Fibroblast of skin of left biceps (primary cell): ENCODE measurements at places on chromosomes 5 and 9.

- DNase-seq, result no peak
Measured at GRCh38 chr9:6877671-6878161, 119.9 kb downstream of the KDM4C start.

- no peak for DNase-seq
Measured at GRCh38 chr5:146799231-146799630, 79.3 kb downstream of the PPP2R2B start.

DNA sequence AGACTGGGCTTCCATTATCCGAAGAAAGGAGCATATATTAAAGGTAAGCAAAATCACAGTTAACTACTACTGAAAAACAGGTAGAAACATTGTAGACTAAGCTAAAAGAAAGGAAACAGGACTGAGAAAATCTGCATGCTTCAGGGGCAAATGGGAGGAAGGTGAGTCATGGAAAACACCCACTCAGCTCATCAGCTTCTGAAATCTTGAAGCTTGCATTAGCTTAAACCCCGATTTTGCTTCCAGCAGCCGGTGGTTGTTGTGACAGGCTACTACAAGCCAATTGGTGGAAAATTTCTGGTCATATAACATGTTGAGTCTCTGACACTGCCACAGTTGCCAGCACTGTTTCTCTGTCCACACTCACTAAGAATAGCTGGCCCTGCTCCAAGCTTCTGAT lies 179.6 kb upstream of the PUM3 start:
- DNase-seq, result no peak

DNA sequence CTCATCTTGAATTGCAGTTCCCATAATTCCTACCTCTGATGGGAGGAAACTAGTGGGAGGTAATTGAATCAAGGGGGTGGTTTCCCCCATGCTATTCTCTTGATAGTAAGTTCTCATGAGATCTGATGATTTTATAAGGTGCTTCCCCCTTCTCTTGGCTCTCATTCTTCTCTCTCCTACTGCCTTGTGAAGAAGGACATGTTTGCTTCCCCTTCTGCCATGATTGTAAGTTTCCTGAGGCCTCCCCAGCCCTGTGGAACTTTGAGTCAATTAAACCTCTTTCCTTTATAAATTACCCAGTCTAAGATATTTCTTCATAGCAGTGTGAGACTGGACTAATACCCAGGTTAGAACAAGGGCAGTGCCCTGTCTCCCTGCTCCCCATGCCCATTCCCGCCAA lies 7.5 kb upstream of the TRIO start:
- no peak for DNase-seq

GRCh38 chr5:95440825-95441224 lies 49.7 kb downstream of the FAM81B start:
- DNase-seq, result no peak

DNA sequence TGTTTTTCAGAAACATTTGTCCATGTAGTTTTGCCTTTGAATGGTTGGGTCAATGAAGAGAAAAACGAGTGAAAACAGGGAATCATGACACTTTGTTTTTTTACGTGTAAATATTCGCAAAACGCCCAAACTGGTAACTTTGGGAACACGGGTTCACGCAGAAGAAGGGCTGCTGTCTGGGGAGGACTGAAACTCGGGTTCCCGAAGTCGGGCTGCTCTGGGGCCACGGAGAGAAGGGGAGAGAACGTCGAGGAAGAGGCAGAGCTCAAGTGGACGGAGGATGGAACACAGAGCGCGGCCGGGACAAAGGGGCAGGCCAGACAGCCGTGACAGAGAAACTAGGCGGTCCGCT lies 478 bp upstream of the SETD9 start:
- DNase-seq, result no peak
